ENCODE measurements at places on chromosomes 1 and 21. TPM values are rescaled to one million over a fixed set of nuclear protein-coding genes. Genes with fewer than 3 reads are reported as not detected.

DNA sequence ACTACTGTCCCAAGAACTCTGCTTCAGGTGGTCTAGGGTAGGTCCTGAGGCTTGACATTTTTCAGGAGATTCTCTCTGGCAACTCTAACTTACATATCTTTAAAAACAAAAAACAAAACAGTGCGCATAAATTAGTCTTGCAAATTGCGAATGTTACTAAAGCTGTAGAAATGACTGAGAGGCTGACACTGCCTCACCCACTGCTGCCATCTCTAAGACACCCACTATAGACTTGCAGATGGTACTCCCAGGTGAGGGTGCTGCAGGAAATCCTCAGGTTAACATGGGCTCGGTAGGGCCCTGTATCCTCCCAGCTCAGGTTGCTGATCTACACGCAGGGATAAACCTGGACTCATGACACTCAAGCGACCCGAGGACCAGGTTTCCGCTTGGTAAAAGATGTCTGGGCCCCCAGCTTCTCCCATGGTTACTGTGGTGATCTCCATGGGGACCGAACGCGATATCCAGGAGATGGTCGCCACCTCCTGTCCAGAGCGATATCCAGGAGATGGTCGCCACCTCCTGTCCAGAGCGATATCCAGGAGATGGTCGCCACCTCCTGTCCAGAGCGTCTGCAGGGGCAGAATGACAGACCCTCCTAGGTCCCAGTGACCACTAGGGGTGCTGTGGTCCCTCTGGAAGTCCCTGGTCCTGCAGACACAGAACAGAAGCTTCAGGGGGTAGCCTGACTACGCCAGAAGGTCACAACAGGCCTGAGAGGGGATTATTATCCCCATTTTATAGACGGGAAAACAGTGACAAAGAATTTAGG, 16.2 kb upstream of the LY9 start:
- peaks cover under 1% of the 10 kb centered on the region for H3K27me3 ChIP-seq
- H3K4me3 ChIP-seq = no peak overlapping the region

SLC37A1 gene
- 7.7 TPM for total RNA-seq

TMEM69 gene
- total RNA-seq = 19.1 TPM

DNA sequence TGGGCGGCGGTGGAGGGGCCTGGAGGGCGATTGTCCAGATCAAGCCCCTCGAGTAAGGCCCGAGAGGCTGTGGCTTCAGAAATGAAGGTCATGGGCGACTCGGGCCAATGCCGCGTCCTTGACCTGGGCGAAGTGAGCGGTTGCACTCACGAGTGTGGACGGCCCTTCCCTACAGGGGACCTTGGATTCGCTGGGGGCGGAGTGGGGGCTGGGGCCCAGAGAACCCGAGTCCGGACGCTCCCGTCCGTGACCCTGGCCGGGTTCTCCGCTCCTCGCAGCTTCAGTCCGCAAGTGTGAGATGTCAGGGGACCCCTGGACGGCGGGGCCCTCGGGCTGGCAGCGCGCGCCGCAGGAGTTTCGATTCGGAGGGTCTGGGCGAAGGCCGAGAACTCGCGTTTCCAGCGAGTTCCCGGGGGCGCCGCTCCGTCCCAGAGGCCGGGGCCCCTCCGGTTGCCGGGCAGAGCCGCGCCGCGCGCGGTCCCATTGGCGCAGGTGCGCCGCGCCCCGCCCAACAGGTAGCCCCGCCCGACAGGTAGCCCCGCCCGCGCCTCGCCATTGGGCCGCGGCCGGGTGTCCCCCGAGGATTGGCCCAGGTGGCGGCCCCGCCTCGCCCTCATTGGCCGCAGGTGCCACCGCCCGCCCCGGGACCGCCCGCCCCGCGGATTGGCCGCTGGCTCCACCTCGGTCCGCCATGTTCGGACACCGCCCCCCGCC, at the start of gene PRKCZ:
Gene PRKCZ (plus strand): TSS at position 694 of the 714 bp plus-strand sequence. CDS start 220 bp downstream, outside the sequence.
- peaks cover 9% of the 10 kb centered on the region for H3K4me1 ChIP-seq
- no peaks in the 10 kb centered on the region for H3K36me3 ChIP-seq
- H3K27me3 ChIP-seq = no peaks in the 10 kb centered on the region
- H3K4me3 ChIP-seq = peak within 1 kb of the TSS; percentile 73

HEYL gene
- 2.3 TPM for total RNA-seq

DNA sequence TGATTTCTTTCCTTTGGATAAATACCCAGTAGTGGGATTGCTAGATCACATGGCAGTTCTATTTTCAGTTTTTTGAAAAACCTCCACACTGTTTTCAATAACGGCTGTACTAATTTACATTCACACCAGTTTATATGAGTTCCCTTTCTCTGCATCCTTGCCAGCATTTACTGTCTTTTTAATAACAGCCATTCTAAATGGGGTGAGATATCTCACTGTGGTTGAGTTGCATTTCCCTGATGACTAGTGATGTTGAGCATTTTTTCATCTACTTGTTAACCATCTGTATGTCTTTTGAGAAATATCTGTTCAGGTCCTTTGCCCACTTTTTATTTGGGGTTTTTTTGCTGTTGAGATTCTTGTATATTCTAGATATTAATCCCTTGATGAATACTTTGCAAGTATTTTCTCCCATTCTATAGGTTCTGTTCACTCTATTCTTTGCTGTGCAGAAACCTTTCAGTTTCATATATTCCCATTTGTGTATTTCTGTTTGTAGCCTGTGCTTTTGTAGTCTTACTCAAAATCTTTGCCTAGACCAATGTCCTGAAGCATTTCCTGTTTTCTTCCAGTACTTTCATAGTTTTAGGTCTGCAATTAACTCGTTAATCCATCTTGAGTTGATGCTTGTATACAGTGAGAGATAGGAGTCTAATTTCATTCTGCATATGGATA, 7.3 kb downstream of the HENMT1 start:
- H3K36me3 ChIP-seq = 0 out of 2 replicates have a peak, but pooled peaks cover 2% of the 10 kb centered on the region
- H3K4me3 ChIP-seq = no peak overlapping the region
- H3K4me1 ChIP-seq = no peaks in the 10 kb centered on the region
- no peaks in the 10 kb centered on the region for H3K27me3 ChIP-seq

GRCh38 chr21:18826562-18826961, 423.0 kb upstream of the TMPRSS15 start:
- no peaks in the 10 kb centered on the region for H3K27me3 ChIP-seq
- H3K27ac ChIP-seq = no peak overlapping the region

- H3K27me3 ChIP-seq = no peaks in the 10 kb centered on the region
- DNase-seq = peak; percentile 38
- no peaks in the 10 kb centered on the region for H3K36me3 ChIP-seq
- H3K27ac ChIP-seq = no peak overlapping the region
- no peaks in the 10 kb centered on the region for H3K4me1 ChIP-seq
Measured at GRCh38 chr21:35840197-35840799, 220.0 kb downstream of the SETD4 start.

BTF3L4 gene
- 65.6 TPM for total RNA-seq

DNA sequence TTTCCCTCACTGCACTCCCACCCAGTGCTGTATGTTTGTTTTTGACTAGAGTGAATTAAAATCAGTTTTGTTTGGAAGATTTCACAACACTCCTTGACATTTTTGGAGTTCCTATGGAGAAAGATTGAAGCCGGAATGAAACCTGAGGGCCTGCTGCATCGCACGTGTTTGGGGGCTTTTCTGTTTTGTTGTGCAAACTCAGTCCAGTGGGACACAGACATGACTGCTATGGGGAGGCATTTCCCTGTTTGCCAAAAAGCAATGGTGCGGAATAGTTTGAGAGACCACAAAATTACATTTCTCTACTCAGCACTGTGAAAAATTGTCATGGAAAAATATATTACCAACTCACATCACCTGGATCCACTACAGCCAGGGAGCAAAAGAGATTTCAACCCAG, 43.8 kb upstream of the KCNE2 start:
- H3K27me3 ChIP-seq = peaks cover 3% of the 10 kb centered on the region
- no peak overlapping the region for H3K4me3 ChIP-seq
- H3K27ac ChIP-seq = no peak overlapping the region
- H3K36me3 ChIP-seq = no peaks in the 10 kb centered on the region

DNA sequence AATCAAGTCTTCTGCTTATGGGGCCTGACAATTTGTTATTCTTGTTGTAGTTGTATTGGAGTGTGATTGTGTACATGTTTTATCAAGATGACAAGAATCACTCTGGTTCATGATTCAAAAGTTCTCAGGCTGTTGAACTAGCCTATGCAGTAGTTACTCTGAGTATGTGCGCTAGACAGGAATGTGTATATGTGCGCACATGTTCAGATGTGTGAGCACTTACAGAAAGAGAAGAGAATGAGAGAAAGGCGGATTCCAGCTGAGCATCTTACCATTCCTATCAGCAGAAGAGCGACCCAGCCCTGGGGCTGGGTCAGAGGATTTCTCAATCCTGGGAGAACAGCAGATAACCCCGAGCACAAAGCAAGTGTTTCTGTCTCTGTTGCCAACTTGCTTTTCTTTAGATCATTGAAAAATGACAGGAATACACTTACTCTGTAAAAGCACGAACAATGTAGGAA, 110.8 kb upstream of the HOOK1 start:
- no peaks in the 10 kb centered on the region for H3K36me3 ChIP-seq
- H3K4me1 ChIP-seq = no peaks in the 10 kb centered on the region
- no peak overlapping the region for H3K27ac ChIP-seq
- no peaks in the 10 kb centered on the region for H3K27me3 ChIP-seq
- no peak overlapping the region for H3K4me3 ChIP-seq
- DNase-seq = no peak

DNA sequence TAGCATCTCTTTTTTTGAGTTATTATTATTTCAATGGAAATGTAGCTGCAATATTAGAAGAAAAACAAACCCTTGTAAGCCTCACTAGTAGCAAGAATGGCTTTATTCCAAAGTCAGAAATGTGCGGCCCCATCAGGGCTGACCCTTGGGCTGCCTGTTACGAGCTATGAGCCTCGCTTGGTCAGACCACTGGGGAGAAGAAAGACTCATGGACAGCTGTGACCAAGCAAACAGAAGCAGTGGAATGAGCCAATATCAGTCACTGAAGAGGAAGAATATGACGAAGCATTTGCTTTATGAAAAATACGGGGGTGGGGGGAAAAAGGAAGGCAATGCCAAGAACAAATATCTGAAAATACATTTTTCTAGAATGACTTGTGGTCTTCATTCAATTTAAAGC, 504.5 kb downstream of the LMO4 start:
- no peaks in the 10 kb centered on the region for H3K4me1 ChIP-seq
- no peak for DNase-seq
- H3K27me3 ChIP-seq = no peaks in the 10 kb centered on the region
- H3K36me3 ChIP-seq = no peaks in the 10 kb centered on the region

LCK gene
- total RNA-seq = 0.57 TPM

KIAA0040 gene
- 0.31 TPM for total RNA-seq

DNA sequence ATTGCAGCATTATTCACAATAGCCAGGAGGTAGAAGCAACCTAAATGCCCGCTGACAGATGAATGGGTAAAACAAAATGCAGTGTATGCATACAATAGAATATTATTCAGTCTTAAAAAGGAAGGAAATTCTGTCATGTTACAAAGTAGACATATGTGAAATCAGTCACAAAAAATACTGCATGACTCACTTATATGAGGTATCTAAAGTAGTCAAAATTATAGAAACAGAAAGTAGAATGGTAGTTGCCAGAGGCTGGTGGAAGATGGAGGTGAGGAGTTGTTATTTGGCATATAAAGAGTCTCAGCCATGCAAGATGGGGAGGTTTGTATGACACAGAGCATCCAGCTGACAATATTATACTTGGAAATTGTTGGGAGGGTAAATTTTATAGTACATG, 43.0 kb upstream of the EGLN1 start:
- no peaks in the 10 kb centered on the region for H3K4me1 ChIP-seq
- no peak for DNase-seq
- peaks cover 19% of the 10 kb centered on the region for H3K27me3 ChIP-seq
- H3K36me3 ChIP-seq = no peaks in the 10 kb centered on the region
- H3K4me3 ChIP-seq = no peak overlapping the region

- no peaks in the 10 kb centered on the region for H3K36me3 ChIP-seq
- H3K27ac ChIP-seq = no peak overlapping the region
- no peaks in the 10 kb centered on the region for H3K27me3 ChIP-seq
- no peak for DNase-seq
Measured at GRCh38 chr1:12179111-12179519, 12.3 kb downstream of the TNFRSF1B start.

- H3K4me1 ChIP-seq = peaks cover 6% of the 10 kb centered on the region
- no peaks in the 10 kb centered on the region for H3K36me3 ChIP-seq
- no peak overlapping the region for H3K27ac ChIP-seq
- no peak for DNase-seq
Measured at GRCh38 chr1:108563808-108564207, 3.9 kb downstream of the EEIG2 start.

CD164L2 gene
- total RNA-seq = 0.13 TPM

CFAP74 gene
- total RNA-seq = not detected

SYT2 gene
- total RNA-seq = 0.03 TPM

DNA sequence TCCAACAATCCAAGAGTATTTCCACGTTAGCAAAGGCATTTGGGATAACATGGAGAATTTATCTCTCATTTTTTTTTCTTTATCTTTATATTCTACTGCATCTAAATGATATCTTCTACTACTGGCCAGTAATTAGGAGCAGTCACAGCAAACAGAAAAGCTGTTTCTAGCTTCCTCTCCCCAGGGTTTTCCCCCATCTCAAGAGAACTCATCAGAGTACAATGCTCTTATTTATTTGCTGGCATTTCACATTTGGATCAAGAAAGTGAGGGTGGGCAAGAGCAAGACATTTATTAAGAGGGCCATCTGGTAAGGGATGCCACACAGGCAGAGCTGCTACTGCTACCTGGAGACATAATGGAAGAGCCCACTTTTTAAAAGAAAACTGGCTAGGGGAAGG, 368.2 kb downstream of the USH2A start:
- H3K27me3 ChIP-seq = no peaks in the 10 kb centered on the region
- DNase-seq = no peak
- H3K4me3 ChIP-seq = no peak overlapping the region
- no peaks in the 10 kb centered on the region for H3K36me3 ChIP-seq
- H3K27ac ChIP-seq = no peak overlapping the region

DNA sequence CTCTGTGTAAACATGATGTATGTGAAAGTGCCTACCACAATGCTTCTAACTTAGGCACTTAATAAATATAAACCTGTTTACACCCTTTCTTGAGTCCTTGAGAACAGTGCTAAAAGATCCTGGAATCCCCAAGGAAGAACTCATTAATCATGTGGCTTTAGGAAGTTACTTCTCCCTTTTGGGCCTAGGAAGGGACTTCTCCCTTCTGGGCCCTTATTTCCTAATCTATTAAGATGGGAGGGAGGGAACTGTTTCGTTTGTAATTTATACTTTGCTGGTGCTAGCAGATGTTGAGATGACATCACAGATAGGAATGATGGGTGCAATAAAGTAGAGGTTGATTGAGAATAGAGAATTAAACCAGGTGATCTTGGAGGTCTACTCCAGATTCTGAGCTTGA, 1.2 kb downstream of the BTF3L4 start:
- peaks cover 25% of the 10 kb centered on the region for H3K4me1 ChIP-seq
- H3K4me3 ChIP-seq = peak overlapping the region; percentile 100
- H3K36me3 ChIP-seq = peaks cover 38% of the 10 kb centered on the region

- DNase-seq = no peak
- H3K36me3 ChIP-seq = no peaks in the 10 kb centered on the region
- H3K4me3 ChIP-seq = no peak overlapping the region
- H3K4me1 ChIP-seq = no peaks in the 10 kb centered on the region
Measured at GRCh38 chr21:40613546-40614030, 233.4 kb downstream of the DSCAM start.

FCRL6 gene
- total RNA-seq = not detected

FBXO2 gene
- total RNA-seq = 131 TPM

Data from Panc1 (cell line).